ENCODE measurements at places on chromosomes 16 and 17. TPM values are rescaled to one million over a fixed set of nuclear protein-coding genes. Genes with fewer than 3 reads are reported as not detected.

The CDRT15L2 gene
- not detected for total RNA-seq

The TBC1D3H gene
- total RNA-seq, result not detected

The KRTAP1-1 gene
- not detected for total RNA-seq

The HOXB7 gene
- total RNA-seq, result 2.1 TPM

The CDH3 gene
- total RNA-seq, result 0.32 TPM

The PIK3R5 gene
- 275 TPM for total RNA-seq

GRCh38 chr17:39092692-39093230, 58.7 kb downstream of the PLXDC1 start:
- DNase-seq, result peak; percentile 13

- no peak for DNase-seq
These were observed 676.2 kb downstream of the CDH11 start for GRCh38 chr16:64445649-64446048.

DNA sequence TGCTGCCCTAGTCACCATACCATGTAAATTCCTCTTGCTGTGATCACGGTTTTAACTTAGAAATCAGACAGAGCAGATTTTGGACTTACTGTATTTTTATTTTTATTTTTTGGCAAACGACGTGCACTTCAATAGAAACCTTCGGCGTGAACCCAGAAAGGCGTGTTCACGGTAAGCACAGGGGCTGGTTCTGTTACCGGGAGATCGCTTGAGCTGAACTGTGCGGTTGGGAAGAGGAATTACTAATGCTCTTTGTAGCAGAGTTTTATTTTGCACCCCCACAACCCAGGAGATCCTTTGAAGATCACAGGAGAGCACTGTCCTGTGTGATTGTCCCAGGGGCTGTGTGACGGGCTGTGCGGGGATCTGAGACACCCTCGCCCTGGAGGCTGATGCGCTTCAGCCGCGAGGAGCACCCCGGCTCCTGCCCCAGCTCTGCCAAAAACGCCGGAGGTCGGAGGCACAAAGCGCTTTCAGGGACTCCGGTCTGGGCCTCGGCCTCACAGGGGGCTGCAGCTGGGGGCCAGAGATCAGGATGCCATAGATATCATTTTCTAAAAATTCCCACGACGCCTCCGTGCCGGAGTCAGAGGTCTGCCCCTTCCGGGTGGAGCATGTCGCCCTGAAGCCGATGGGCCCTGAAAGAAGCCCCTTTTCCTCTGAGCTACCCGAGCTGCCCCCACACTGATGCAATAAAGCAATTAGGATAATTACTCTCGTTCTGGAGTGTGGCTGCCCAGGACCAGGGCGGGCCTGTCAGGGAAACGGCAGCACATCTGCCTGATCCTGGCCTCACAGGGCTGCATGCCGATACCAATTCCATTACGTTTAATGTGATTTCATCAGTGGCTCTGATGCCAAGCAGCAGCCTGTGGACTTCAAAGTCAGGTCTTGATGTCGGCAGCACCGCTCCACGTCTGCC, 71.8 kb downstream of the LMF1 start:
- DNase-seq, result no peak

- DNase-seq, result peak; percentile 54
These were observed 621 bp upstream of the CSHL1 start for GRCh38 chr17:63911657-63912100.

DNA sequence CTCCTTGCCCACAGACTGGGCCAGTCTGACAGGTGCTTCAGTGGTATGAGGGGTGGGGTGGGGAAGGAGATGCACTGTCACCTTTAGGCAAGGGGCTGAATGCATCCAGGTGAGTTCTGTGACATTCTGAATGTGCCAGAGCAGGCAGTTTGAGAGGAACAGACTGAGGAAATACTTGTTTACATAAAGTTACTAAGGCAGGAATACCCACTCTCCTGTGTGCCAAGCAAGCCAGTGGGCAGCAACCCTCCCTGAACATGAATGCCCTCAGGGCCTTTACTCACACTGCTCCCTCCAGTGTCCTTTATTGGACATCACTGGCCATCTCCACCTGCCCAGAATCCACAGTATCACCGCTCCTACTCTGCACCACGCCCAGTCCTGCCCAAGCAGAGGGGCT, 33.1 kb upstream of the ULK2 start:
- no peak for DNase-seq

GRCh38 chr17:4877089-4877488, 22.2 kb upstream of the C17orf107 start:
- no peak for DNase-seq

DNA sequence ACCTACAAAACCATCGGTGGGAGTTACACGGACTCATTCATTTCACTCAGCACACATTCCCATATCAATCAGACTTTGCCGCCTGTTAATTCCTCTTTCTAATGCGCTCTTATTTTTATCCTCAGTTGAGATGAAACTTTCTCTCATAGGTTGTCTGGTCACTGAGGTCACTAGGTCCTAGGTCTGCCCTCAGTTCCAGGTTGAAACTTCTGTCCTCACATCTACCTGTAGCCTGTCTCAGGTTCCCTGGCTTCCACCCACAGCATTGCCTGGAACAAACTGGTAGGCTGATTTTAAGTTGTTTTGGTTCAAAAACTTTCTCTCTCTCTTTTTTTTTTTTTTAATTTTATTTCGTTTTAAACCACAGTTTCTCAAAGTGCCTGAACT, 119.7 kb downstream of the MAP2K6 start:
- DNase-seq, result no peak

- no peak for DNase-seq
These were observed 46.4 kb downstream of the DNAH3 start for GRCh38 chr16:21103941-21104860.

- no peak for DNase-seq
These were observed 41.1 kb downstream of the NTN1 start for GRCh38 chr17:9062399-9062902.

- peak; percentile 29 for DNase-seq
These were observed 1.6 kb downstream of the HOXB2 start for GRCh38 chr17:48543107-48543853.

DNA sequence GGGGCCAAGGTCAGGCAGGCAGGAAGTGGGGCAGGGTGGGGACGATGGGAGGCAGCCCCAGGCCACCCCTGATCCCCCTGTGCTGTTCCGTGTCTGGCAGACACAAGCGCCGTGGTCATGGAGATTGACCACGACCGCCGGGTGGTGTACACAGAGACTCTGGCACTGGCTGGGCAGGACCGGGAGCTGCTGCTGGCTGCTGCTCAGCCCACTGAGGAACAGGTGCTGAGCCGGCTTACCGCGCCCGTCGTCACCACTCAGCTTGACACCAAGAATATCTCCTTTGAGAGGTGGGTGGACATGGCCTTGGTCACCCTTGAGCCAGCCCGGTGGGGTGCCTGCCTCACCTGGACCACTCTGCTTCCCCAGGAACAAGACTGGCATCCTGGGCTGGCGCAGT, 13.7 kb downstream of the CORO6 start:
- DNase-seq, result no peak

GRCh38 chr17:9521062-9521461, 54.6 kb downstream of the STX8 start:
- no peak for DNase-seq

DNA sequence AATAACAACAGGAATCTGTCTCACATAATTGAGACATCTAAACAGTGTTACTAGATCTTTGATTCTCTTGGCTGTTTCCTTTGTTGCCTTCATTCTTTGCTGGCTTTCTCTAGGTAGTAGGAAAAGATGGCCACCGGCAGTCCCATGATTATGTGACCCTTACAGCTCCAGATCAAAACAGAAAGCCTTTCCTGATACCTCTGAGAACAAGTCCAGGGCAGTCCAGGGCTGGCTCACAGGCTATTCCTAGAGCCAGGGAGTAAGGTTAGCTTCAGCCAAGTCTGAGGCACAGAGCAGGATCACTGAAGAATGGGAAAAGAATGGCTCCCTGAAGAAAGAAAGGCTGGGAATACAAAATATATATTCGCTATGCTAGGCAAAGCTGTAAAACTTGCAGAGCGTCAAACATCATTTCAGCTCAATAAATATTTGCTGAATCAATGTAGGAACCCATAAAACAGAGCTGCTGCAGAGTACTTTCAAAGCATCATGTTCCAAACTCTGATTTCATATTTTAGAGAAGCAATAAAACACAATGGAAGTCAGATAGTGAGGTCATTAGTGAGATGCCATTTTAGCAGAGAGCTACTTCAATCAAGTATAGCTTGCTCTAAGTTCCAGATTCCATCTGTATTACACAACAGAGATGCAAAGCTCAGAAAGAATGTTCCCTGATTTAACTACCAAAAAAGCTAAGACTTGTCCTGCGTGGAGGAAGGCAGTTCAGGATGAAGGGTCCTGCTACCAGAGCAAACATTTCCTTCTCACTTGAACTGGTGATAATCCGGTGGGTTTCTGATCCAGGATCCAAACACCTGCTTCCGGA, 23.4 kb downstream of the ADAT1 start:
- no peak for DNase-seq

Measured in CD4-positive, CD25-positive, alpha-beta regulatory T cell (primary cell).